ENCODE measurements at places on chromosomes 12 and 14.

DNA sequence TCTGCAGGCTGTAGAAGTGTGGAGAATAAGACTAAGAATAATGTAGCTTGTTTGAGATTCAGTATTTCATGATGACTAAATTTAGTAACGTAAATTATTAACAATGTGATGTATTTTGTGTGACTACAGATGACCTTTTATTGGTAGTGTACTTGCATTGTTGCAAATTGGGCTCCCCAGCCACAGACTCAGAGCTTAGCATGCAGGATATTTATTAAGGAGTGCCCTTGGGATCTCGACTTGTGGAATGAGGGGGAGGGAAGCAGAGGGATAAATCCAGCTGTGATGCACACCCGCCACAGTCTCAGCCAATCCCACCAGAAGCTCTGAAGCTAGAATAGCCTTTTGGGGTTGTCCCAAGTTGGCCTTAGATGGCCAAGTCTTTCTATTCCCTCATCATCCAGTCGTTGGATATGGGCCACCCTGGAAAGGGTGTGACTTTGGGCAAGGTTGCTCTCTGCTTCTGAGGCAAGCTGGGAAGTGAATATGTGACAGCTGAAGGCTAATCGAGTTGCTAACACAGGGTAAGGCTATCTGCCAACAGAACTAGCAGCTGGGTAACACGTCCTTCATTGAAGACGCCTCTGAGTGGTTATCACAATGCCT lies 42.1 kb upstream of the USP44 start:
- DNase-seq: no peak

GRCh38 chr12:20549108-20549719 lies 145.9 kb upstream of the SLCO1C1 start:
- no peak for DNase-seq

DNA sequence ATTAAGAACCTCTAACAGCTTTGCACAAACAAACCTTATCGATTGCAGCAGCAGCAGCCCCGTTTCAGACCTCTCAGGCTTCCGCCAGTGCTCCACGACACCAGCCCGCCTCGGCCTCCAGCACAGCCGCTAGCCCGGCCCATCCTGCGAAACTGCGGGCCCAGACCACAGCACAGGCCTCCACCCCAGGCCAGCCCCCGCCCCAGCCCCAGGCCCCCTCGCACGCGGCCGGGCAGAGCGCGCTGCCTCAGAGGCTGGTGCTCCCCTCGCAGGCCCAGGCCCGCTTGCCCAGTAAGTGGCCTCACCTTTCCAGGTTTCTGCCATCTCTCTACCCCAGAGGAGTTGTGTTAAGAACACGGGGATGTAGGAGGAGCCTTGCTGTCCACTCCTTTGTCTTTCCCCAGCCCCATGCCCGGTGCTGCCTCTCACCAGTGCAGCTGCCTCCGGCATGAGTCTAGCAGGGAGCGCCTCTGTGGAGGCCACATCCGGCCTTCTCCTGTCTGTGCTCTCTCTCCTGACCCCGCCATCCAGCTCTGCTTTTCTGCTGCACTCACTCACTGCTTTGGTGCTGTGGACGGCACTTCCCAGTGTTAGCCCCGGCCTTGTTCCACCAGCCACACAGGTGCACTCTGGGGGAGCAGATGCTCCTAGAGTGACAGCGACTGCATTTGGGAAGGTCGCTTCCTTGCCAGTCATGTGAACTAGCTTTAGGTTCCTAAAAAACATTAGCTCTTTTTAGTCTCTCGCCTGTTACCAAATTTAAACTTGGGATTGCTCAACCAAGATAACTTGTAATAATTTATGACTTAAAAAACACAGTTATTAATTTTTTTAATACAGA lies 71.5 kb downstream of the EP400 start:
- DNase-seq: no peak

DNA sequence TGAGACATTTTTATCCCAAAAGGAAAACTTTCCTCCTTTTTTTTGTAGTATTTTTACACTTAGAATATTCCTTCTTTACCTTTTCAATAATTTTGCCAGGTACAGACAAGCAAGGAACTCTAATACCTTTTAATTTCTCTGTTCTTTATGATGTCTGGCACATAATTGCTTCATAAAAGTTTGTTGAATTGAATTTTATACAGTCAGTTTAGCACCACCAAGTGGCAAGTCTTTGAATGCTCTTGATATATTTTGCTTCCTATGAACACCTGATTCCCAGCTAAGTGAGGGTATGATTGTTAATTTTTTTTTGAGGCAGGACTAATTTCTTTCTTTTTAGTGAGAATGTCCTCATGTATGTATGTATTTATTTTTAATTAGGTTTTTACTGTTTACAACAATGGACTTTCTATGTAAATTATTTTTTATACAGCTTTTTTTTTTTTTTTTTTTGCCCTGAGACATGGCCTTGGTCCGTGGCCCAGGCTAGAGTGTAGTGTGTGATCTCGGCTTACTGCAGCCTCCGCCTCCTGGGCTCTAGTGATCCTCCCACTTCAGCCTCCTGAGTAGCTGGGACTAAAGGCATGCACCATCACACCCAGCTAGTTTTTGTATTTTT lies 6.9 kb downstream of the TBC1D15 start:
- DNase-seq: no peak

DNA sequence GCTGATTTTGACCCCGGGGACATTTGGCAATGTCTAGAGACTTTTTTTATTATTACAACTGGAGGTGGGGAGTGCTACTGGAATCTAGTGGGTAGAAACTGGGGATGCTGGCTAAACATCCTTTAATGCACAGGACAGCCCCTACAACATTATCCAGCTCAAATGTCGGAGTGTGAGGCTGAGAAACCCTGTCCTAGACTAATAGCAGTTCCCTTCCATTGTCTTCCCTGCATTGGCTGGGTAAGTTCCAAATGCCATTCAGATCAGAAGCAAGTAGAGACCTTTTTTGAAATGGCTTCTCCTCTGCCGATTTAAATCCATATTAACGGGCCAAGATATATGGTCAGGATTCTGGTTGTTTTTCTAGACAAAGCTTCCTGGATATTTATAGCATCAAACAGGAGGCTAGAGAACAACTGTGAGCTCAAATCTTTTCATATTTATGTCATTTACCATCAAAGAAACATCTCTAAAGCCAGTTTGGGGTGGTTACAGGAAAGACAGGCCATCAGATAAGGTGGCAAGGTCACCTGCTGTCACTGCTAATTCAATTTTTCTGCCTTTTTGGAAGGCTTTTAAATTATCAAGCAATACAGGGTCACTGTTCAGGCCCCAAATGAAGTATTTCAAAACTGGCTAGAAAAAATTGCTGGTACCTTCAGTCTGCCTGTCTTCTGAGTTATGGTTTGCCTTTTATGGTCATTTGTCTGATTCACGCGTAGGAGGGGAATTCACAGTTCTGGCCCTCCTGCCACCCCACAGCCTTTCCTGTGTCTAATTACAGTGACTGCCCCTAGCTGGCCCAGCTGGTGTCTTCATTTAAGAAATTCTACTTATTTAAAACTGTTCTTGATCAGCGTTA lies 20.1 kb upstream of the AKAP5 start:
- DNase-seq: peak; percentile 84

DNA sequence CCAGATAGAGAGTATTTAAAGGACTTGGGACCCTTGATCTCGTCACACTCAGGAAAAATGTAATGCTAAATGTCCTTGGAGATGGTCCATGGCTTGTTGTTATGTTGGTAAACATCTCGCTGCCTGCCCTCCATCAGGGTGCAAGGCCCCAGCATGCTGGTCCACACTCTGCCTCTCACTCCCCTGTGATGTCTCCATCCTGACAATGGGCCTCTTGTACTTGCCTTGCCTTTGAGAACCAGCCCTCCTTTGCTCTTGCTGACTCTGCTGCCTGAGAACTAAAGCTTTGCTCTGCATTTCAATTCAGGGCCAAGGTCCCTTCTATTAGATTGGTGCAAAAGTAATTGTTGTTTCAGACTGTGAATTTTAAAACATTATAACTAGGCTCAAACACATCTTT lies 131.0 kb upstream of the LMNTD1 start:
- no peak for DNase-seq

- no peak for DNase-seq
These were observed 33.4 kb upstream of the FAM181A start for GRCh38 chr14:93893661-93894261.

- DNase-seq: no peak
These were observed 565 bp downstream of the CEP83 start for GRCh38 chr12:94458877-94459727.

DNA sequence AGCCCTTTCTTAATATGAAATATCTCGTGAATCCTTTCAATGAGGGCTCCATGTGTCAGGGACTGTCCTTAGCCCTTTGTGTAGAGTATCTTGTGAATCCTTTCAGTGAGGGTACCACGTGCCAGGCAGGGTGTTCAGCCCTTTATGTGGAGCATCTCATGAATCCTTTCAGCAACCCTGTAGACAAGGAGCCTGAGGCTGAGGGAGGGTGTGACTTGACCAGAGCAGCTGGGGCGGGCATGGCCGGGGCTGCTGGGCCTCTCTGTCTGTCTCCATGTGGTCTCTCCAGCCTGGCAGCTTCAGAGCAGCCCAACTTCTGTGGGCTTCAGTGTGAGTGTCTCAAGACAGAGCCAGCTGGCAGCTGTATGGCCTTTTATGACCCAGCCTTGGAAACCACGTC lies 140.2 kb downstream of the AACS start:
- DNase-seq: no peak

- DNase-seq: peak; percentile 48
These were observed 84.6 kb downstream of the ESR2 start for GRCh38 chr14:64209444-64210131.

DNA sequence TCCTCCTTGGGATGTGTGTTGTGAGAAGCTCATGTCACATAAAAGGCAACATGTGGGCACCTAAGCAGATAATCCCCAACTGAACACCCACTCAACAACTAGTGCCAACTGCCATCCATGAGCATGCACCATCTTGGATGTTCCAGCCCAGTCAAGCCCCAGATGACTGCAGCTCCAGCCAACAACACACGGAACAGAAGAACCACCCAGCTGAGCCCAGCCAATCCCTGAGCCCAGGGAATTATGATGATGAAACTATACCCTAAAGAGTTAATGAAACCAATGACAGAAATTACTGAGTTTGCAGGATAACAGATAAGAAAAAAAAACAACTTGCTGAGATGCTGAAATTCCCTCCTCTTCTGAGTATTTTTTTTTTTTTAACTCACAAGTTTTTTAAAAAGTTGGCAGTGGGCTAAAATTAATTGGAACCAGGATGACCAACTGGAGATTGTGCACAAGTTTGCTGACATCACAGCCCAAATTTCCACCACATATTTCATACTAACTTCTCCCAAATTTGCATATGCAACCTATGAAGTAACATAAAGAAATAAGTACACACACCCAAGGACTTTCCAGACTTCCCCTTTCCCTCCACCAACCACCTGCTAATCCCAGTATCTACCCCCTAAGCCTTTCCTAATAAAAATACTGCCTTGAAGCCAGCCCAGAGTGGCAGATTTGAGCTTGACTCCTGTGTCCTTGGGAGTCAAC lies 124.5 kb downstream of the KSR2 start:
- no peak for DNase-seq

- no peak for DNase-seq
These were observed 68.5 kb downstream of the FBXO34 start for GRCh38 chr14:55339770-55340169.

DNA sequence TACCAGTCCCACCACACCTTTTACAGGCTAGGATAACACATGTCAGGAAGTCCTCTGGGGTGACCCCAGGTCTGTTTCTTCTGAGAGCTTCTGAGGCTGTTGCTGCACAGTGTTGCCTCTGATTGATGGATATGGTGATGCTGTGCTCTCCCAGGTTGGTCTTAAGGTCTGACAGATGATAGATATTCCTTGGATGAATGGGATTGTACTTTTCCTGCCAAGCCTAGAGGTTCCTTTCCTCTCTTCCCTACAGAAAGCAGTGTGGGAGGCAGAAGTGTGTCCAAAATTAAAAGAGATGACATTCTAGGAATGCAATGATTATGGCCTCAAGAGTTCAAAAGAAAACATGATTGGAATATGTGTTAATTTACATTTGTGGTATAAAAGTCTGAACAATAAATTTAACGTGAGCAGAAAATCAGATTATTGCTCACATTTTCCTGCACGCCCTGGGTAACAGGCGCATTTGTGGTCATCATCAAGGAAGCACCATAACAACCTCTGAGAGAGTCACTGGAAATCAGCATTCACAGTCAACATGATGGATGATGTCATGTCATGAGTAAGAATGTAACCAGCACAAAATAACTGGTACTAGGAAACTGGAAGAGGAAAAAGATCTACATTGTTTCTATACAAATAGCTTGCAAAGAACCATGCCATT lies 73.7 kb downstream of the BBS10 start:
- DNase-seq: no peak

DNA sequence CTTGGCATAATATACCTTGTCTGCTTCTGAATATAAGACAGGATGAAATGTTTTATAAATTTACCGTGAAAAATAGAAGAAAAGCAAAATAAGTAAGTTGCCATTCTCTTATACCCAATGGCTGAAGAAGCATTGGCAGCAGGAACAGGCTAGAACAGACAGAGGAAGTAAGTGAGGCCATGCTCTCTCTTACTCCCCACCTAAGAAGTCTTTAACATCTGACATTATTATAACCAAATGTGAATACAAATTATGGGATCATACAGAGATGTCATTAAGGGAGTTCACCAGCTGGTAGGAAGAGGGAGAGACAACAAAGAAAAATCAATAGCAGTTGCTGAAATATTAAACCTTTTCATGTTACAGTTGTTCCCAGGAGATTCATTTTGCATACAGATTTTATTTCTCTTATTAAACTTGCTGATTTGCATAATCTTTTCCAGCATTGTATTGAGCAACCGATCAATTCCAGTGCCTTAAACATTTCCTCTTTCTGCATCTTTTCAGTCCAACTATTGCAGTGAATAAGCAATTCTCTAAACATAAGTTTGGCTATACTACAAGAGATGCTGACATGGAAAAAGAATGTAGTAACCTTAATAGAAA lies 270.6 kb downstream of the SLC6A15 start:
- no peak for DNase-seq

DNA sequence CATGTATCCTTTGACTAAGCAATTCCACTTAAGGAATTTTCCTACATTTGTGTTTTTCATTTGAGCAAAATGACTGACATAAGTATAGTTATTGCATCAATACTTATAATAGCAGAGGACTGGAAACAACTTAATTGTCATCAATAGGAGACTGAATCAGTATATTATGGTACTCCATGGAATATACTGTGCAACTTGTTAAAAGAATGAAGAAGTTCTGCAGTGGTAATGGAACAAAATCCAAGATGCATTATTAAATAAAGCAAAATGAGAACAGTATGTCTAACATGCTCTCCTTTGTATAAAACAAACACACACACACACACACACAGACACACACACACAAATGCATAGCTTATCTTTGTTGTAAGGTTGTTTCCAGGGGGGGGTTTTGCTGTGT lies 303.1 kb downstream of the RAD51B start:
- DNase-seq: no peak

GRCh38 chr14:103483600-103483999 lies 39.0 kb downstream of the CKB start:
- DNase-seq: no peak

- DNase-seq: peak; percentile 78
These were observed 24.8 kb downstream of the RGS6 start for GRCh38 chr14:71956920-71957563.
